ENCODE measurements at places on chromosomes 6 and 20.
A peak's percentile ranks its signal among the peaks of the same experiment; 100 is the strongest.

DNA sequence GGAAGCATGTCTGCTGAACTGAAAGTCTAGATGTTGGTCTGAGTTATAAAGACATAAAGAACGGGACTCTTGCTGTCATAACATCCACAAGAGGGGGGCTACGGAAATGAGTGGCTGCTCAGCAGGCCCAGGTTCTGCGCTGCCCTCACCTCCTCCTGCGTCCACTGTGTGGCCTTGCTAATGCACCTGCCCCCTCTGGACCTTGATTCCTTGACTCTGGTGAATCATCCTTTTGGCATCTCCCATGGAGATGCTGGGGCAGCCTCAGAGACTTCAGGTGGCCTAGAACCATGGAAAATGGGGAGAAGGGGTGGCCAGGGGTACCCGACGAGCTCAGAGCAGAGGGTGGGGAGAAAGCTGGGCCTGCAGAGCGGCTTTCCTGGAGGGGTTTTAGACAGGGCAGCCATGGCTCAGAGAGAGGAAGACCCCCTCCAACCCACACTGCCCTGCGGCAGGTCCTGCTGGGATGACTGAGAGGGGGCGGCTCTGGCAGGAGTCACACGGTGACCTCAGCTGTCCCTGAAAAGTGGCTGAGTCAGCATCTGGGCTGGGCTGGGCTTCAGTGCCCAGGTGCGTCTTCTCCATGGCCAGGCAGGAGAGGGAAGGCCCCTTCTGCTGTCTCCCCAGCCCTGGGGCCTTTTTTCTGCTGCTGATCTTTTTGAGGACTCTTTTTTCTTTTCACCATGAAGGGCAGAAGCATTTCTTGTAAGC lies 46.9 kb downstream of the DLGAP4 start:
- DNase-seq, result no peak

GRCh38 chr6:170189236-170189635 lies 101.6 kb downstream of the DLL1 start:
- DNase-seq, result peak; percentile 19

GRCh38 chr6:142413111-142413510 lies 111.3 kb downstream of the ADGRG6 start:
- no peak for DNase-seq

DNA sequence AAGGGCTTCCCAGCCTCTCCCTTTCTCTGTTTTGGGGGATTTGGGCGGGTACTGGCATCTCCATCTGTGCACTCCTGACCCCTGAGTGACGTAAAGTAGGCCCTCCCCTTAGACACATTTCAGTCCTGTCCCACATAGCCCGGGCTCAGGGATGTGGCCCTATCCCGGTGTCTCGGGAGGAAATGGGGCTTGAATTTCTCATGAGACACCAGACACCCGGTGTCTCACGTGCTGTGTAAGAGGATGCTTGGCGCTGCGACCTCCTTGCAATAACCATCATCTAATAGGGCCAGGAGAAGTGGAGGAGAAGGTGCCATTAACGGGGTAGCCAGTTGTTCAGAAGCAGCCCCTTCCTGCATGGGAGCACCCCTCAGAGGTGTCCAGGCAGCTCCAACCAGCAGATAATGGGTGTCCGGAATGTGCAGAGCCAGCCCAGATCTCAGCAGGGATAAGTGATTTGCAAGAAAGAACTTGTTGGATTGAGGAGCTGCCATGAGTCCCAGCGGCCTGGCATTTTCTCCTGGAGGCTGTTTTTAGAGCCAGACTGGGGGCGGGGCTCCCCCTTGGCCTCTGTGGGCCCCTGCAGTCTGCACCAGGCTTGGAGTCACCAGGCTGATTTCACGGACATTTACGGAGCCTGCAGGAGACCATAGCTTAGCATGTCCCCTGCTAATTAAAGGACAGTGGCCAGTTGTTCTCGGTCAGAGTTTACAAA lies 372.0 kb downstream of the PREX1 start:
- DNase-seq, result no peak

- DNase-seq, result no peak
Measured at GRCh38 chr20:2302384-2303060, 6.7 kb downstream of the TGM3 start.

GRCh38 chr20:3749689-3750531 lies 17.4 kb downstream of the HSPA12B start:
- peak; percentile 67 for DNase-seq

DNA sequence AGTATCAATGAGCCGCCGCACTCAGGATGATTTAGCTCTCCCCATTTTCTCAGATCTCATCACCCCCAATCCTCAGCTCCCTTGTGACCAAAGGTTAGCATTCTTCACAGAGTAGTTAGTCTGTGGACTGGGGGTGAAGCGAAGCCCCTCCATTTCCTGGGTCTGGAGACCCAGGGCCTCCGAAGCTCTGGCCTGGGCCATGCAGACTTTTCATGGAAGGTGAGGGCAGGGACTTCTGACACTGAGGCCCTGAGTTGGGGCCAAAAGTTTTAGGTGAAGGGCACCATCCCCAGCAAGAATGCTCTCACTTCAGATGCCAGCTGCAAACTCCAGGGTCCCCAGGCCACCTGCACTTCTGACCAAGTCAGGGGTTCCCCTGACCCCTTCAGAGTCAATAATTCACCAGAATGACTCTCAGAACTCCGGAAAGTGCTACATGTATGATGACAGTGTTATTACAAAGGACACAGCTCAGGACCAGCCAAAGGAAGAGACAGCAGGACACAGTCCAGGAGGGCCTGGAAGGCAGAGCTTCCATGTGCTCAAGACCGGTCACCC lies 65.7 kb upstream of the DUSP22 start:
- DNase-seq, result no peak

DNA sequence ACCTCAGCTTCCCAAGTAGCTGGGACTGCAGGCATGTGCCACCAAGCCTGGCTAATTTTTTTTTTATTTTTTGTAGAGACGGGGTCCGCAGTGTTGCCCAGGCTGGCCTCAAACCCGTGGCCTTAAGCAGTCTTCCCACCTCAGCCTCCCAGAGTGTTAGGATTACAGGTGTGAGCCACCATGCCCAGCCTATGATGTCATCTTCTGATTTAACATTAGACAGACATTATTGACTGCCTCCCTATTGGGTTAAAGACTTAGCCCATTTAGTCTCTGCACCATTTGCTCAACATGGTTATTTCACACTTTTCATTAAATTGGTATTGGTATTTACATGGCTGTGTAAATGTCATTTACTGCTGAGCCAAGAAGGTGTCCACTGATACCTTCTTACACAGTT lies 46.1 kb downstream of the DEK start:
- DNase-seq, result no peak

DNA sequence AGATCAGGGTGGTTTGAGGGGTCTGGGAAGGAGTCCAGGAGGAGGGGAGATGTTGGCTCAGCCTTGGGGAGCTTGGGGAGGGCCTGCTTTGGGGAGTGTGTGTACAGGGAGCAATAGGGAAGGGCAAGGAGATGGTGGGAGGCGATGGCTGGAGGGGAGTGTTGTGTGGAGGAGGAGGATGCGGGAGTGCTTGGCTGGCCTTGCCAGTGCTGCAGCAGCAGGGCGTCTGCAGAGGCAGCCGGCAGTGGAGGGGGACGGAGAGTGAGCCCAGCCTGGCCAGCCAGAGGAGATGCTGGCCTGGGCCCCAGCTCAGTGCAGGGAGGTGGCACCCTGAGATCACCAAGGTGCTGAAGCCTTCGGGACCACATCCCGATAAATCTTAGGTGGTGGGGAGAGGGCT lies 3.9 kb downstream of the IP6K3 start:
- DNase-seq, result no peak

DNA sequence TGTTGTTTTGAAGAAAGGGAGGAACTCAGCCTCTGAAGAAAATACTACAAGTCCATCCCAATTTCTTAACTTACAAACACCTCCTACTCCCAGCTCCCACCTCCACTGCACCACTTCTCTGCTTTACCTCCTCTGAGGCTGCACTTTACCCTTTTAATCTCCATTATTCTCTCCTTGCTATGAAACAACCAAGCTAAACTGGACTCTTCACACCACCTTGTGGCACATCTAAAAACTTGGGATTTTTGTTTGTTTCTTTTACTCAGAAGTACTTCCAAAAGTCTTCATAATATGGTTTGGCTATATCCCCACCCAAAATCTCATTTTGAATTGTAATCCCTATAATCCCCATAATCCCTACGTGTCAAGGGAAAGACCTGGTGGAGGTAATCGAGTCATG lies 142.2 kb downstream of the MOXD1 start:
- no peak for DNase-seq

DNA sequence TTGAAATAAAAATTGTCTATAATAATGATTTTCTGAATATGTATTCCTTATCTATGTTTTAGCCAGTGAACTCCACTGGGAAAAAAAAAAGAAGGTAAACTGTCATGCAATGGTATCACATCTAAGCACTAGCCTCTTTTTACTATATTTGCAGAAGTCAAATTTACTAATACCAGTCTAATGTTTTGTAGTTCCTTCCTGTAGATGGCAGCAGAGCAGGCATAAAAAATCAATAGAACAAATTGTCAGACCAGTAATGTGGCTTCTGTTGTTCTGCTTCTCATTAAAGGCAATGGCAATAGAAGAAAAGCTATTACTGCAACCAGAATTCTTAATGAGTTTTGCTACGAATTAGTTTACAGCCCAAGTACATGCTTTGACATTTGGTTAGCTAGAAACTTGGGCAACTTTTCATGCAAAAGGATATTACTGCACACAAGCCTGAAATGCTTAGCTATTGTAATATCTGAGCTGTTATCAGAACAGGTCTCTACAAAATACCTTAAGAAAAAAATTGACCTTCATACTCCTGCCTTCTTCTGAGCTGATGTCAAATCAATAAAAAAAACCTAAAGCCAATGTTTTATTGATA lies 476.9 kb downstream of the KHDRBS2 start:
- DNase-seq, result no peak
